NCI-H1092 treated with DMSO at 0.1 percent for 48 hours (cell line): ENCODE measurements at places on chromosomes 7 and 10.
A peak's percentile ranks its signal among the peaks of the same experiment; 100 is the strongest.

GRCh38 chr7:73565675-73566340 lies 8.3 kb upstream of the BCL7B start:
- no peak for DNase-seq

DNA sequence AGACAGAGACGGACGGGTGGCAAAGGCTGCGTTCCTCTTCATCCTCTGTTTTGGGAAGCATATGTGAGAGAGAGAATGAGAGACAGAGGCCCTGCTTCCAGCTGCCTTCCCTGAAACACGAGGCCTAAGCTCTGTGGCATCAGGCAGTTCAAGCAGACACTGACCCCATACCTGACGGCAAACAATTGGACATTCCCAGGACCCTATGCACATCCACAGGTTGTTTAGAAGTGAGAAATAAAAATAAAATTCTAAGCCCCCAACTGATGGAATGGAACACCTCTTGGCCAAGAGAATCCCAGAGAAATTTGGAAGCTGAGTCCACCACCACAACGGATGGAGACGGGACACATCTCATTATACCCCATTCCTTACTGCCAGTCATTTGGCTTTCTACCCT lies 105.3 kb downstream of the CPXM2 start:
- DNase-seq, result no peak

- DNase-seq, result peak; percentile 38
Observed at GRCh38 chr10:110681023-110681681, 37.0 kb downstream of the RBM20 start.

- no peak for DNase-seq
Observed at GRCh38 chr7:47888371-47889265, 59.6 kb downstream of the PKD1L1 start.
